ENCODE measurements at places on chromosomes 6 and 20.

DNA sequence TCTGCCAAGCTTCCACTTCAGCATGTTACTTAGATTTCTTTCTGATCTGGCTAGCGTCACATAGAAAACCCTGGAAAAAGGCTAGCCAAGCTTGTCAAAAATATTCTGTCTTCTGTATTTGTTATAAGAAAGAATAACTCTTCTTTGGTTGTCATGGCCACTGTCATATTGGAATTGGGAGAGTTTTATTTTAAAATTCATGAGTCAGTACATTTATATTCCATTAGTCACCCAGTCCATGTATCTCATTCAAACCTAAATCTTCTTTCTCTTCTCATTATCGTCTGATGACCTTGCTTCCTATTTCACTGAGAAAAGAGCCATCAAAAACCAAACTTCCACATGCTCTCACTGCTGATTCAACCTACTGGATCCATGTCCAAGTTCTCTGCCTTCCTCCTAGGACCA, 65.7 kb downstream of the EPM2A start:
- no peak for DNase-seq

DNA sequence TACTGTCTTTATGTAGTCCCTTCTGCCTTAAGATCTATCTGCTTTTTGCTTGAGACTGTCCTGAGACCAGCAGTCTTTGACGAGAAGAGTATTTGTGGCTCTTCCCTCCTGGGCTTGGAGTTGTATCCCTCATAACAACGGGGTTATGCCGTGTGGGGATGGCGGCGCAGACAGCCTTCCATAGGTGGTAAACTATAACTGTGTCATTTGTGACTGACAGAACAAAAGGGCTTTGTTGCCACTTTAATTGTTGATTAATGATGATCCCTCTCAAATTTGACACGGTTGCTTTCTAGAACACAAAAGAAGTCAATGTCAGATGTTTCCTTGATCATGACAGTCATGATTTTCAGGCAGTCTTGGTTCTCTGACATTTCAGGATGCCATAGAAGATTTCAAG, 196.6 kb downstream of the JARID2 start:
- no peak for DNase-seq

GRCh38 chr6:139016337-139017213, 12.0 kb upstream of the ABRACL start:
- DNase-seq: no peak

DNA sequence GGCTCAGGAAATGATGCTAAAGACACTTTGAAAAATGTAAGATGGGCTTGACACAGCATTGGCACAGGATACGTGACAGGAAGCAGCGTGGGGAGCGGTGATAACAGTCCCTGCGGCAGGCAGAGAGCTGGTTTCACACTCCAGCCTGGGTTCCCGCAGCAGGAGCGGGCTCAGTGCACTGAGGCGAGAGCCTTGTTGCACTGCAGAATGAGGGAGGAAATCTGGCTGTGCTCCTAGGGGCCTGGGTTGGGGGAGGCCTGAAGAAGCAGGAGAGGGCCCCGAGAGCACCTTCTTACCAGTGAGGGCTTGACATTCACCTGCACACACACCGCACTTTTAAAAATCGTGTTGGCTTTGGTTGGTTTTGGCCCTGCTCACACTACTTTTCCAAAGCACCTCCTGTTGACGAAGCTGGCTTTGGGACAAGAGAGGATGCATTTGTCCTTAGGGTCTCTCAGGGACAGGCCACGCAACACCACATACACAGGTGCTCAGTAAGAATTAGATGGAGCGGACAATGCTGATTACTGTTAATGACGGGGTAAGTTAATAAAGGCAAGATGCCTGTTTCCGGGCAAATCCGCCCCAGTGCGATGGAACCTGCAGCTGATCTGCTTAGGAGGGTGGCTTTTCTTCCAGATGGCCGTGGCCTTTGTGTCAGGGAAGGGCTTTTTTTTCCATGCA, 49.4 kb upstream of the ARMC2 start:
- DNase-seq: no peak

- no peak for DNase-seq
Observed at GRCh38 chr6:87738744-87739143, 36.7 kb upstream of the AKIRIN2 start.

Data from neuronal stem cell (in vitro differentiated cells).